ENCODE measurements at places on chromosomes 4 and X. TPM values are rescaled to one million over a fixed set of nuclear protein-coding genes. Genes with fewer than 3 reads are reported as not detected.

RAI2 gene
- total RNA-seq = 7.0 TPM

NEXMIF gene
- 0.31 TPM for total RNA-seq

GRCh38 chrX:14124562-14124961 is 94.9 kb upstream of the GEMIN8 start:
- H3K36me3 ChIP-seq = no peaks in the 10 kb centered on the region
- H3K4me1 ChIP-seq = peaks cover 5% of the 10 kb centered on the region
- no peak overlapping the region for H3K4me3 ChIP-seq

DNA sequence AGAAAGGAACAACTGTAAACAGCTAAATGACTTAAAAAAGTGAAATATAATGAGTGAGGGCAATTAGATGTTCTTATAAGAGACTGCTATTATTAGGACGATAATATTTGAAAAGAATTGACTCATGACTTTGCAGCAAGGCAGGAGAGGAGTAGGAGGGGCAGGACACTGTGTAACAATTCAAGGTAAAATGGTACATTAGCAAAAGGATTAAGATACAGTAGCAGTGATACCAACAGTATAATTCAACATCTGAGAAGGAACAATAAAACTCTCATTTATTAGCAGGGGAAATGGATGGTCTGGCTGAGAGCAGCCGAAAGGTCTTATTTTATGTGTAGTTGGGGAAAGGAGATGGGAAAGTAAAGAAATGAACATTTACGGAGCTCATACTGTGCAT is 315.5 kb upstream of the BOD1L1 start:
- no peak overlapping the region for H3K4me3 ChIP-seq
- DNase-seq = no peak
- H3K27me3 ChIP-seq = peaks cover 2% of the 10 kb centered on the region
- no peak overlapping the region for H3K27ac ChIP-seq
- no peaks in the 10 kb centered on the region for H3K36me3 ChIP-seq
- H3K4me1 ChIP-seq = no peaks in the 10 kb centered on the region

DNA sequence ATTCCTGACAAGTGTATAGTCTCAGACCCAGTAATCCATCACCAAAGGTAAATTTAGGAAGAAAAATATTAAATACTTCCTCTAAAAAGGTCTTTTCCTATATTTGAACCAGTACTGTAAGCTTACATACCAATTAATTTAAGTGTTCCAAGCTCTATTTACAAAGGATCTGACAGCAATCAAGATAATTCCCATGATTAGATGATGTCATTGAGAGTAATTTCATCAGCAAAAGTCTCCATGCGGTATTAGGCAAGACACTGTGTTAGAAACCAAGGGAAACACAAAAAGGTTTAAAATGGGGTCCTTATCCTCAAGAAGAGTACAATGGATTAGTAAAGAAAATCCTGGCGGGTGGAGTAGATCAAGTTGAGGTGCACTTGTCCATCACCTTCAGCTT is 198.5 kb downstream of the PRDM5 start:
- H3K27ac ChIP-seq = no peak overlapping the region
- no peak for DNase-seq
- H3K27me3 ChIP-seq = peaks cover 2% of the 10 kb centered on the region
- H3K4me3 ChIP-seq = no peak overlapping the region

- no peaks in the 10 kb centered on the region for H3K27me3 ChIP-seq
- no peak for DNase-seq
- peaks cover 4% of the 10 kb centered on the region for H3K4me1 ChIP-seq
- no peaks in the 10 kb centered on the region for H3K36me3 ChIP-seq
- no peak overlapping the region for H3K27ac ChIP-seq
- no peak overlapping the region for H3K4me3 ChIP-seq
Measured at GRCh38 chrX:100700809-100701208, 31.1 kb downstream of the SYTL4 start.
